ENCODE measurements at places on chromosomes 12 and 14. TPM values are rescaled to one million over a fixed set of nuclear protein-coding genes. Genes with fewer than 3 reads are reported as not detected.

PLEKHH1 gene
- 0.33 TPM for total RNA-seq

FBLN5 gene
- 33.4 TPM for total RNA-seq

PRICKLE1 gene
- 9.6 TPM for total RNA-seq

GAS2L3 gene
- total RNA-seq, result 33.4 TPM

LTBR gene
- 78.4 TPM for total RNA-seq

ACRBP gene
- total RNA-seq, result 0.33 TPM

MLF2 gene
- 88.6 TPM for total RNA-seq

NKX2-1 gene
- total RNA-seq, result not detected

- H3K4me3 ChIP-seq, result no peak overlapping the region
- peaks cover 13% of the 10 kb centered on the region for H3K4me1 ChIP-seq
- H3K27me3 ChIP-seq, result no peaks in the 10 kb centered on the region
- H3K36me3 ChIP-seq, result peaks cover 2% of the 10 kb centered on the region
Observed at GRCh38 chr12:113194971-113195391, 9.5 kb downstream of the RITA1 start.

GRCh38 chr14:93733231-93733630, 55.1 kb downstream of the PRIMA1 start:
- no peaks in the 10 kb centered on the region for H3K36me3 ChIP-seq
- no peaks in the 10 kb centered on the region for H3K27me3 ChIP-seq
- no peak overlapping the region for H3K4me3 ChIP-seq
- no peaks in the 10 kb centered on the region for H3K4me1 ChIP-seq

GRCh38 chr12:92021666-92022035, 124.0 kb downstream of the BTG1 start:
- no peak for DNase-seq
- no peaks in the 10 kb centered on the region for H3K27me3 ChIP-seq
- H3K36me3 ChIP-seq, result no peaks in the 10 kb centered on the region
- H3K27ac ChIP-seq, result no peak overlapping the region
- H3K4me1 ChIP-seq, result no peaks in the 10 kb centered on the region

GRCh38 chr12:43221216-43221615, 330.8 kb downstream of the ADAMTS20 start:
- H3K4me3 ChIP-seq, result no peak overlapping the region
- H3K36me3 ChIP-seq, result no peaks in the 10 kb centered on the region
- no peaks in the 10 kb centered on the region for H3K4me1 ChIP-seq
- DNase-seq, result no peak
- no peak overlapping the region for H3K27ac ChIP-seq
- no peaks in the 10 kb centered on the region for H3K27me3 ChIP-seq

DNA sequence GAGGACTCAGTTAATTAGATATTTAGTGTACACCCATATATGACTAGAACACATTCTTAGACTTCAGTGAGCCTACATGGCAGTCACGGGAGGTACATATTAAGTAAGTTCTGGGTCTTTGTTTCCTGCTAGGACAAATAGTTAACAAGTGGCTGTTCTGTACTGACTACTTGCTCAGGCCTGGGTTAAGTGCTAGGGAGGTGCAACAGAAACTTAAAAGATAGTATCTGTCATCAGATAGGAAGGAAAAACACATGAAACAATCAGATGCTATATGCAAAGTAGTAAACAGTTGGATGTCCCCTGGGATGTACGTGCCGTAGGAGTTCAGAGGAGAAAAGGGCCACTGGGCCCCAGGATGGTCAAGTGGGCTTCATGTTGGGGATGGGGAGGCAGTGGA, 59.5 kb downstream of the SLC4A8 start:
- no peaks in the 10 kb centered on the region for H3K4me1 ChIP-seq
- DNase-seq, result no peak
- no peaks in the 10 kb centered on the region for H3K27me3 ChIP-seq

- H3K4me3 ChIP-seq, result no peak overlapping the region
- no peaks in the 10 kb centered on the region for H3K36me3 ChIP-seq
- H3K27me3 ChIP-seq, result no peaks in the 10 kb centered on the region
- DNase-seq, result no peak
Observed at GRCh38 chr14:49926803-49927202, 33.9 kb downstream of the ARF6 start.

- peaks cover 2% of the 10 kb centered on the region for H3K27me3 ChIP-seq
- H3K4me3 ChIP-seq, result no peak overlapping the region
- no peaks in the 10 kb centered on the region for H3K4me1 ChIP-seq
- DNase-seq, result no peak
- no peaks in the 10 kb centered on the region for H3K36me3 ChIP-seq
- no peak overlapping the region for H3K27ac ChIP-seq
Observed at GRCh38 chr12:106595268-106595667, 12.5 kb downstream of the RFX4 start.

DNA sequence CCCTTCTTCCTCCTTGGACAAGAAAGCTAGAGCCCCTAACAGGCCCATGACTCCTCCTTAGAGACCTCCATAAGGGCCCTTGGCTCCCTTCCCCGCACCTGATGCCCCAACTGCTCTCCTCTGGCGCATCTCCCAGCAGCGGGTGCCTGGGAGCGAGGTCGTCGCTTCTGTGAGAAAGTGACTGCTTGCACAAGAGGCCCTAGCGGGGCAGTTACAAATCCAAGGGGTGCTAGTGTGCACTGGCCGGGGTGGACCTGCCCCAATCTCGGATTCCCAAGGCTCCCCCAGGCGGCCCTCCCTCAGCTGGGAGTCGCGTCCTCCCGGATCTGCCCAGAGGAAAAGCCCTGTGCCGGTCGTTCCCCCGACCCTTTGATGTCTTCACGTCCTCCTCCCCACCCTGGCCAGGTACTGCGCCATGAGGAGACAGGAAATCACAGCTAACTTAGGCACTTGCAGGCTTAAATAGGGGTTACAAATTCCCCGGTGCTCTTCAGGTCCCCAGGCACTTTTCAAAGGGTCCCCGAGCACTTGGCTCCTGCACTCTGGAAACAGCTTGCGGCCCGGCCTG, 2.8 kb downstream of the NKX2-8 start:
- H3K4me3 ChIP-seq, result no peak overlapping the region
- H3K36me3 ChIP-seq, result no peaks in the 10 kb centered on the region
- H3K27me3 ChIP-seq, result peaks cover 44% of the 10 kb centered on the region
- no peak for DNase-seq
- H3K27ac ChIP-seq, result no peak overlapping the region

- H3K4me3 ChIP-seq, result no peak overlapping the region
- H3K27ac ChIP-seq, result no peak overlapping the region
- H3K27me3 ChIP-seq, result no peaks in the 10 kb centered on the region
- no peaks in the 10 kb centered on the region for H3K36me3 ChIP-seq
- peak; percentile 80 for DNase-seq
Observed at GRCh38 chr12:19739195-19739776, 300.0 kb downstream of the AEBP2 start.

DNA sequence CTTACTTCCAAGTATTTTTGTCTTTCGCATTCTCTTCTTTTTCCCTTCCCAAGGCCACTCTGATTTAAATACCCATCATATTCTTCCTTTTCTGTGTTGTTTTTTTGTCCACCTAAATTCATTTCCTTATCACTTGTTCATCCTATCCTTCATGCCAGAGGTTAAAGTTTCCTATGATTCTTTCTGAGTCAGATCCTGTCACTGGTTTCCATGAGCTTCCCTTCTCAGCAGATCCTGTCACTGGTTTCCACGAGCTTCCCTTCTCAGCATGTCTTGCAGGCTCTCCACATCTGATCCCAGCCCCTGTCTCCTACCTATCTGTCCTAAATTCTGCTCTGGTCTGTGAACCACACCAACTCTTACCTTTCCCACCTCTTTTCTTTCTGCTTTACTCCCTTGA, 311.8 kb upstream of the RGS6 start:
- H3K4me3 ChIP-seq, result no peak overlapping the region
- no peaks in the 10 kb centered on the region for H3K36me3 ChIP-seq
- H3K27me3 ChIP-seq, result no peaks in the 10 kb centered on the region
- H3K27ac ChIP-seq, result no peak overlapping the region

- H3K27me3 ChIP-seq, result no peaks in the 10 kb centered on the region
- H3K4me1 ChIP-seq, result peaks cover 6% of the 10 kb centered on the region
- no peaks in the 10 kb centered on the region for H3K36me3 ChIP-seq
- no peak overlapping the region for H3K27ac ChIP-seq
- H3K4me3 ChIP-seq, result no peak overlapping the region
Observed at GRCh38 chr12:22100958-22101748, 55.1 kb downstream of the CMAS start.

DNA sequence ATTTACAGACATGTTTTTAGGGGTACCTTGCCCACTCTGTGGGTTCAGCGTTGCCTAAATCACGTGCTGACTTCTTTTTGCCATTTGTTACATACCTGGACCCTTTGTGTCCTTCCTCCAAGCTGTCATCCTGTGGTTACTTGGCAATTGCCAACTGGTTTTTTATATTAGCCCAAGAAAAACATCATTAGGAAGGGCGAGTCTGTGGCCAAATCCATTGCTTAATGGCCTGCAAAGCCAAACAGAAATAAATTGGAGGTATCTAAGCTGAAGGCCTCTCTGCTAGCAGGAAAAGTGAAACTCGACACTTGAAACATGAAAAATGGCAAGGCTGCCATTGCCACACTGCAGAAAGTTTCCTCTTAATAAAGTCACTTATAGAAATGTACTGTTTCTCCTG, 190.4 kb downstream of the NUAK1 start:
- H3K27ac ChIP-seq, result no peak overlapping the region
- peak; percentile 90 for DNase-seq
- no peaks in the 10 kb centered on the region for H3K27me3 ChIP-seq
- no peaks in the 10 kb centered on the region for H3K4me1 ChIP-seq
- H3K4me3 ChIP-seq, result no peak overlapping the region

DNA sequence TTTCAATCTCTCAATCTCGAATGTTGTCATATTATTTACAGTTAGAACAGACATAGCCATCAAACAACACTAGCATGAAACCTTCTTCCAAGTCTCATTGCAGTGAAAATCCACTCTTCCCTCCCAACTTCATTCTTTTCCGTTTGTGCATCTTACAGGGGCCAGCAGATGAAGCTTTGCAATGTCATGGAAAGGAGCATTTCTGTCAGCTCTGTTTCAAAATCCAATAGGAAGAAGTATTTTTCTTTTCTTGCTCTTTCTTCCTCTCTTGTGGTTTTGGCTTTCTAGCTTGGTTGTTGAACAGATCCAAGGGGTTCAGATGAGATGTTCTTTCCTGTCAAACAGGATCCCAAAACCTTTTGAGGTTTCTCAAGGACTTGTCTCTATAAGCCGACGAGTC, 416.6 kb downstream of the AEBP2 start:
- H3K27ac ChIP-seq, result no peak overlapping the region
- H3K27me3 ChIP-seq, result no peaks in the 10 kb centered on the region
- H3K4me3 ChIP-seq, result no peak overlapping the region
- peak; percentile 59 for DNase-seq
- no peaks in the 10 kb centered on the region for H3K36me3 ChIP-seq

DNA sequence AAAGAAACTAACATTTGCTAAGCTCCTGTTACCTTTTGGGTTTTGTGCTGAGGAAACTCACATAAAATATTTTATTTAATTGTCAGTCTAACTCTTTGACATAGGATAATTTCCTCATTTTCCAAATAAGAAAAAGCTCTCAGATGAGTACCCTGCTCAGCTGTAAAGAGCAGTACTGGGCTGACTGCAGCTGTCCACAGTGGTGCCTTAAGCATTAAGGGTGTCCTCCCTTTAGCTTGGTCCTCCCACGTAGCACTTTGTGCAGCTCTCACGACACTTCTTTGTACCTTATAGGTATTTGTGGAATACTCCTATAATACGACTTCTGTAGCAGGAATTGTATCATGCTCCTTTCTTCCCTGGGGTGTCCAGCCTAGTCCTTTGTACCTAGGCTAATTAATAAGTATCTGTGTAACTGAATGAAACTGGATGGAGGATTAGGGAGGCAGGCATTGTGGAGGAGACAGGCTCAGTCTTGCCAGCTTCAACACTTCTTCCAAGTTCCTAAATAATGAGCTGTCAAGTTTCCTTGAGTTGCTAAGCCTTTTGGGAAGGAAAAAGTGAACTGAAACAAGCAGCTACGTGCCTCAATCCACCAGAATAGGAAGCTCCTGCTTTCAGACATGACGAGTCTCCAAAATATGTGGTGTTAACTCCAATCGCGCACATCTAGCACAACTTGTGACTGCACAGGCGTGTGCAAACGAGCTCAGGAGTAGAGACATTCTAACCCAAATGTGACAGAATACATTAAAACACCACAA, 123.0 kb downstream of the SLC38A4 start:
- H3K4me1 ChIP-seq, result no peaks in the 10 kb centered on the region
- no peaks in the 10 kb centered on the region for H3K36me3 ChIP-seq
- no peaks in the 10 kb centered on the region for H3K27me3 ChIP-seq
- no peak overlapping the region for H3K4me3 ChIP-seq

DNA sequence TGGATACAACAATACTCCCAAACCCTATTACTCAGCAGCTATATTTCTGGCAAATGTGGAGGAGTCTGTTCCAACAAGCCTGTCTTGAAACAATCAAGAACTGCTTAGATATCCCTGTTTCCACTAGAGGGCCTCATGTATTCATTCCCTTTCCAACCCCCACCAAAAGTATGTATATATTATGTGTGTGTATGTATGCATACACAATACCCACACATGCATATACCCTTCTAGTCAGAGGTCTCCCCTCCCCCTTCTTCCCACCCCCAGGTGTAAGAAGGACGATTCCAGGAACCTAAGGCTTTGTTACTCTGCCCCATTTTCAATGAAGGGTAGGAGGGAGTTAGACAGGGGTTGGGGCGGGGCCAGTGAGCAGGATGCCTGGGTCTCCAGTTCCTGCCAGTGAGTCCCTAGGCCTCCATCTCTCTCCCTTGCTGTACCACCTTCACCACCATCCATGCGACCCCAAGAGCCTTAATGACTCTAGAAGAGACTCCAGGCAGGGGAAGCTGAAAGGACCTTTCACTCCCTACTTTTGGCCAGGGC, at the start of gene DGKA:
Gene DGKA, plus strand, starts transcription at position 392 of the 546 bp plus-strand sequence. CDS start 5,342 bp downstream, outside the sequence.
- peak within 1 kb of the TSS; percentile 64 for H3K4me3 ChIP-seq
- DNase-seq, result peak; percentile 89
- peak within 1 kb of the TSS; percentile 82 for H3K27ac ChIP-seq
- no peaks in the 10 kb centered on the region for H3K27me3 ChIP-seq

DNA sequence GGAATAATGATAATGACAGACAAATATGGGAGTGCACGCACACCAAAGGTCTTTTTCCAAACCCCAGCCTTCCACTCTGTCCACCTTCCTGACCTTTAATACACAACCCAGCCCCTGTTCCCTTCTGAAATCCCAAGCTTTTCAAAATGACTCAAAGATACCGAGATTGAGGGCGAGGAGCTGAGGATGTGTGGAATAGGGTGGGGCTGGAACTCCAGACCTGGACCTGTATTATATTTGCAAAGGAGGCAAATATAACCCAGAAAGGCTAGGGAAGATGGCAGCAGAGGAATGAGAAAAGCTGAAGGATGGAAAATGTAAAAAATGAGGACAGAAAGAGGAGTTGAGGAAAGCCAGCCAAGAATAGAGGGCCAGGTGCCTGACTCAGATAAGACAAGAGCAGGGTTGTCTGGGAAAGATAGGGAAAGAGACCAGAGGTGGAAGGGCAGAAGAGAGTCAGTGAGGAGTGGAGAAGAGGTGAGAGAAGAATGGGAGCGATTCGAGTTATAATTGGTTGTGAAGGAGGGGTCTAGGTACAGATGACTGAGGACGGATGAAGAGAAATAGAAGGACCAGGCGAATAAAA, 1.0 kb upstream of the PTMS start:
- H3K36me3 ChIP-seq, result peaks cover 1% of the 10 kb centered on the region
- no peaks in the 10 kb centered on the region for H3K27me3 ChIP-seq
- H3K27ac ChIP-seq, result peak overlapping the region; percentile 79
- DNase-seq, result no peak
- peaks cover 18% of the 10 kb centered on the region for H3K4me1 ChIP-seq

Data from fibroblast of lung (primary cell).